Naive thymus-derived CD4-positive, alpha-beta T cell (primary cell): ENCODE measurements at places on chromosomes 3 and 15. TPM values are rescaled to one million over a fixed set of nuclear protein-coding genes. Genes with fewer than 3 reads are reported as not detected.

Gene NRROS
- 14.2 TPM for total RNA-seq

- H3K27me3 ChIP-seq, result no peaks in the 10 kb centered on the region
- DNase-seq, result no peak
- no peak overlapping the region for H3K27ac ChIP-seq
- no peaks in the 10 kb centered on the region for H3K4me1 ChIP-seq
Measured at GRCh38 chr3:132164469-132165092, 129.8 kb upstream of the CPNE4 start.

GRCh38 chr3:118799303-118799702 is 235.3 kb downstream of the IGSF11 start:
- no peaks in the 10 kb centered on the region for H3K4me1 ChIP-seq
- no peaks in the 10 kb centered on the region for H3K36me3 ChIP-seq
- H3K27me3 ChIP-seq, result no peaks in the 10 kb centered on the region
- no peak overlapping the region for H3K27ac ChIP-seq
- no peak for DNase-seq
- H3K4me3 ChIP-seq, result no peak overlapping the region

GRCh38 chr3:72340476-72341379 is 507.5 kb downstream of the SHQ1 start:
- no peak overlapping the region for H3K27ac ChIP-seq
- no peaks in the 10 kb centered on the region for H3K36me3 ChIP-seq
- peaks cover 30% of the 10 kb centered on the region for H3K4me1 ChIP-seq
- H3K4me3 ChIP-seq, result no peak overlapping the region
- no peak for DNase-seq
- H3K27me3 ChIP-seq, result no peaks in the 10 kb centered on the region

- H3K27ac ChIP-seq, result no peak overlapping the region
- H3K27me3 ChIP-seq, result no peaks in the 10 kb centered on the region
- H3K4me1 ChIP-seq, result no peaks in the 10 kb centered on the region
- H3K36me3 ChIP-seq, result no peaks in the 10 kb centered on the region
- no peak overlapping the region for H3K4me3 ChIP-seq
Measured at GRCh38 chr3:94978084-94978483, 915.2 kb downstream of the NSUN3 start.
